ENCODE measurements at places on chromosomes 6 and 20.

DNA sequence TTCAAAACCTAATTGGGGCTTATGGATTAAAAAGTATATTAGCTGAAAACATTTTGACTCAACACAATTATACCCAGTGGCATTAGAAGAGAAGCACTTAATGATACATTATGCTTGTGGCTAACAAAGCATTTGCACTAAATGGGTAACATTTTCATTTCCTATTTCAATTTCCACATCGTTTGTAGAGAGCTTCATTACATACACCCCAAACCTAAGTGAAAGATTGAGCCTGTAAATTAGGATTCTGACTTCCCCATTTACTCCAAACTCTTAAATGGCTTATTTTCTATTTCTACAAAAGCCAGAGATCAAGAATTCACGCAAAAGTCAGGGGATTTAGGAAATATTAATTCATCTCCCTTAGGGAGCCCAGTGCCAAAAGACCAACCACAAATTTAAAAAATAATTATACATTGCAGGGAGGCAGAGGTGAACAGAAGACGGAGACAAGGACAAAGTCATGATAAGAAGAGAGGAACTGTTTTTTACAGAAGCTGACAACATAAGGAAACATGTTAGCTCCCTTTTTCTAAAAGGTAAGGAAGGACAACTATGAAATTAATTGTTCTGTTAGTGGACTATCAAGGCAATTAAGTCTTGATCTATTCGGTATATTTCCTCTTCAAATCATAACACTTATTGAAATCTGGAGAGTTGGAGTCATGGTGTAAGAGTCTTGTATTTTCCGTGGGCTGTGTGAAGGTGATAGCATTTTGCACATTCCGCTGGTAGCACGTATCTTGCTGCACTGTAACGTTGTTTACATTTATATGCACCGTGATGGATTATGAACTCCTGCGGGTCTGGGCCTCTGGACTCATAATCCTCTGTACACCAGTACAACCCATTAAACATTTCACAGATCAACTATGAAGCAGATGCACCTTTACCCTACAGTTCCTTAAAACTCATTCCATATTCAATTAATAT, 24.8 kb upstream of the EZR start:
- DNase-seq, result no peak

DNA sequence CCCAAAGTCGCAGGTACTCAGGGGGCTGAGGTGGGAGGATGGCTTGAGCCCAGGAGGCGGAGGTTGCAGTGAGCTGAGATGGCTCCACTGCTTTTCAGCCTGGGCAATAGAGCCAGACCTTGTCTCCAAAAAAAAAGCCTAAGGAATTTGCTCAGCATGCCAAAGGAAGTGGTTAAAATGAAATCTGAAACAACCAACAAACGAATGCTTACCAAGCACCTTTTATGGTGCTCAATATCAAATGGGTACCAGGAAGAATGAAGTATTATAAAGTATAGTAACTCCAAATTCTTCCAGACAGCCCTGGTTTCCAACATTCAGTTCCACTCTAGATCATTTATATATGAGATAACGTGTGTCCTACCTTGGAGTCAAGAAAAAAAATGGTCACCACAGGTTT, 14.0 kb downstream of the GMDS start:
- no peak for DNase-seq

DNA sequence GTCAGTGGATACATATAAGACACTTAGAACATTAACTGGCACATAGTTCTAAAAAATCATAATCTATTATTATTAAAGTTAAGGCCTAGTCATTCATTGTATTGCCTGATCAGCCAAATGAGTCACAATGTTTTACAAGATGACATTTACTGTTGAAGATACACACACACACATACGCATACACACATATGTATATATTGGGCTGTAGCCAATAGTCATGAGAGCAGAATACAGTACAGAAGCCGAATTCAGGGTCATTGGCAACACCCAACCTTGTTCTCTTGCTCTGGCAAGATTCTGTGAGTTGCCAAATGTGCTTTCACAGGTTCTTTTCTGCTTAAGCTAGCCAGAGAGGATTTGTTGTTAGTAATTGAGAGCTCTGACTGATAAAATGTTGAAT, 922.8 kb upstream of the MAP3K7 start:
- no peak for DNase-seq

DNA sequence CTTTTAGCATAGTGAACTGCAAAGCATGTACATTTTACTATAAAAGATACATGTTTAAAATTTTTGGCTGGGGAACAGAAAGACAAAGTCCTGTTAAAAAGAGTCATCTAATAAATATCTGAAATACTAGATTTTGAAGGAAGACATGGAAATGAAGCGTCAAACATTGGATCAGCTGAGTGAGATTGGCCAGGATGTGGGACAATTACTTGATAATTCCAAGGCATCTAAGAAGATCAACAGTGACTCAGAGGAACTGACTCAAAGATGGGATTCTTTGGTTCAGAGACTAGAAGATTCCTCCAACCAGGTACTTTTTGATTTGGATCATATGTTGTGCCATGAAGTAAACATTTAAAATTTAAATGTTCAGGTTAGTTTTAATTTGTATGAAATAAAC, 162.3 kb downstream of the UTRN start:
- DNase-seq, result no peak

DNA sequence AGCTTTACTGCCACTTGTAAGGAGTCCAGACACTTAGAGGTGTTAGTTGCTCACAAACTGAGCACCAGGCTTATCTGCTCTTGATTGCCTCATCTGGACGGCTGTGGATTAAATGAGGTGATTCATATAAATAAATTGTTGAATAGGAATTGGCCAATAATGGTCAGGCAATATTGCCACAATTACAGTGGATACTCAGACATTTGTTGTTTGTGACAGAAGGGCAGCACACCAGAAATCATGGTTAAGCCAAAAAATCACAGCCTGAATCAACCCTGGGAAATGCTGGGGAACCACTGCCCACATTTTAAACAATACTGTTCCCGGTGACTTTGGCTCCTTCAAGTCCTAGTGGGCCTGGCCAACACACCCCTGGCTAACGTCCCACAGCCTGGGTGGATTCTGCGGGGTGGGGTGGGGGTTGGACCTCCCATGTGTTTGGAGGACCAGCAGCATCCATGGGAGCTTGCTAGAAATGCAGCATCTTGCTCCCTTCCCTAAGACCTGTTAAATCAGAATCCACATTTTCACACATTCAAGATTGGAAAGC, 29.5 kb upstream of the SPDEF start:
- no peak for DNase-seq

GRCh38 chr20:37627060-37627766, 66.6 kb upstream of the CTNNBL1 start:
- DNase-seq, result peak; percentile 24

Measured in GM12891 (cell line).